SHP77 (cell line): ENCODE measurements at places on chromosomes 2 and 18.
A peak's percentile ranks its signal among the peaks of the same experiment; 100 is the strongest.

DNA sequence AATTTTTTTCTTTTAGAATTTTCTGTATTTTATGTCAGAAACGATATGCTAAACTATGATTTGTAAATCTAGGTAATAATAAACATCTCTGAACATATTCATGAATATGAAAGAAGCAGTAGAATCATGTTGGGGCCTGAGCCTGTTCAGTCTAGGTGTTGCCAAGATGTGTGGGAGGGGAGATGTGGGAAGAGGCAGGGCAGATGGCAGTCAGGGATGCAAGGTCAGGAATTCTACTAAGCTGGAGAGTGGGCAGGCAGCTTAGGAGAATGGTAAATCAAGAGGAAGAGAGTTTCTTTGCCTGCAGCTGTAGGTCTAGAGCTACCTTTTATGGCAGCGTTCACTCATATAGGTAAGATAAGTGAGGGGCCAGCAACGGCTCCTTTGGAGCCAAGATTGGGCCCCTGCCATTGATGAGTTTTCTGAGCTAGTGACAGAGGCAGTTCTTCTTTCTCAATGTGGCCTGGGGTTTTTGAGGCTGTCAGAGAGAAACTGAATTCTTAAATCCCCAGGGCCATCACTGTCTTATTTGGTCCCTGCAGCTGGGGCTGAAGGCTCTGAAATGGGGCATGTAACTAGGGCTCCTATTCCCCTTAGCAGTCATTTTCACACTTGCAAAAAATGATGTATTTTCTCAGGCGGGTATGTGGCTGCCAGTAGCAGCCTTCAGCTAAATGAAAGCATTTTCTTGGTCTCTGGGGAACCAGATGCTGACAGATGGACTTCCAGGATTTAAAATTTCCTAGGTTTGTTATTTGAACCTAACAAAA lies 232.8 kb downstream of the PIK3C3 start:
- DNase-seq = no peak

- DNase-seq = no peak
These were observed 489.3 kb downstream of the ZNF516 start for GRCh38 chr18:76005632-76006208.

DNA sequence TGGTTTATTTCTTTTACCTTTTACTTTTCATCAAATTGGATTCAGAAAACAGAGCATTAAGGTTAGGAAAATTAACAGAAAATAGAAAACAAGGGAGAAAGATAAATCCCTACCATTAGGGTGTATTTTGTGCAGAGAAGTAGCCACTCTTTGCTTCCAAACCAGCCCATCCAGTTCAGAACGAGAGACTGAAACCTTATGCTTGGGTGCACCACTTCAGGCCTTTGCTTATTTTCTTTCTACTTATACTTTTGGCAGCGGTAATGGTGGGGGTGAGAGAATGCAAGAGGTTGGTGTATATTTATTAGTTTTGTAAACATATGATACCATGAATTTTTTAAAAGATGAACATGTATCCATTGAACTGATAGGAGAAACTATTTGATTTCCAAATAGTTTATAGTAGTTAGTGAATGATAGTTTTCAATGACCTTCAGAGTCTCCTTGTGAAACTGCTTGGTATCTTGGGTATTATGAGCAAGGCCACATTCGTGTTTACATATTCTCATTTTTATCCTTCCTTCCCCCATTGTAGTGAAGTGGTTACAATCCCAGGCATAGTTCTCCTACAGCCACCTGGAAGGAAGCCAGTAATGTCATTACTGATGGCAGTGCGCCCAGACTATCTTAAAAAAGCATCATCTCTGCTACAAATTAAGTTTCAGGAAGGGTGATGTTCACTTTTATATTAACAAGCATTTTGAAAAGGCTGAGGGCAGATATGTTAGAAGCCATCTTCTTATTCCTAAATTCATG lies 60.8 kb downstream of the MFSD6 start:
- DNase-seq = peak; percentile 87

- DNase-seq = no peak
These were observed 172.1 kb upstream of the LRRTM1 start for GRCh38 chr2:80476535-80477117.

DNA sequence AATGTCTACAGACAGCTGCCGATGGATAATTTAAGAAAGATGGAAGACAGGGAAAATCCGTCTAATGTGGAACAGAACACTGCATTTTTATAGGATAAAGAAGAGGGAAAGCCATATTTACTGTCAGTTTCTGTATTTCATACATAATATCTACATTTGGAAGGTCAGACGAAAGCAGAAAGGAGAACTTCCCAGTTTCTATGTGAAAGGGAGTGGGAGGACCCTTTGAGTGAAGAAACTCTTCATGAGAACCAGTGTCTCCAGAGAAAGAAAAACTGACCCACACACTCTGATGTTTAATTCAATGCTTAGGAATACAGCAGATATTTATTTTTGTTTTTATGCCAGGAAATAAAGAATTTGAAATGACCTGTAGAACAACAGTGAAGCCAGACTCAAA lies 127.2 kb downstream of the CALCRL start:
- DNase-seq = no peak

DNA sequence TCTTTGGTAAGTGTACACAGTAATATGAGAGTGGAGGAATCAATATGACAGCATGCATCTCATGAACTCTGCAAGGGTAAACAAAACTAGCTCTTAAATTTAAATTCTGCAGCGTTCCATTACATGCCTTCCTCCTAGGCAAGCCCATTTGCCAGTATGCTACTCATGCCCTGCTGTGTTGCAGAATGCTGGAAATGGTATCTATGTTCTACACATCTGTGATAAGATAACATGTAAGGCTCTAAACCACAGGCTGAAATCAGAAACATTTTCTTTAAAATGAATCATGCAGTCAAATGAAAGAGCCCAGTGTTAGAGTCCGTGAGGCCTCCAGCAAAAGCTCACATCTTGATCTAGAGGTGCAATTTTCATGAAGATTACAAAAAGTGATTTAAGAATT lies 112.8 kb upstream of the FN1 start:
- no peak for DNase-seq

GRCh38 chr18:305003-305501 lies 37.2 kb upstream of the THOC1 start:
- DNase-seq = no peak

- DNase-seq = no peak
These were observed 871.8 kb upstream of the NRXN1 start for GRCh38 chr2:51903728-51904127.

DNA sequence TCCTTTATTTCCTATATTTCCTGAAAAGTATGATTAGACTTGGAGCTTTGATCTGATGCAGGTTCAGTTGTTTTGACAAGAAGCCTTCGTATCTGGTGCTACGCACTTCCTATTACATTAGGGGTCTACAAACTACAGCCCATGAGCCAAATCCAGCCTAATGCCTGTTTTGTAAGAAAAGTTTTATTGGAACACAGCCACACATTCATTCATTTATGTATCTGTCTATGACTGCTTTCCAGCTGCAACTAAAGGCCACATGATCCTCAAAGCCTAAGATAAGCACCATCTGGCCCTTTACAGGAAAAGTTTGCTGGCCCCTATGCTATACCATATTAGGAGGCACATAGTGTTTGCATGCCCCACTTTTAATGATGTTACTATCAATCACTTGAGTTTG lies 26.0 kb downstream of the EIF2AK3 start:
- no peak for DNase-seq

- no peak for DNase-seq
These were observed 35.1 kb downstream of the MAL start for GRCh38 chr2:95060446-95061118.

GRCh38 chr2:164910101-164910899 lies 45.0 kb downstream of the SLC38A11 start:
- DNase-seq = no peak

GRCh38 chr2:241873803-241874110 lies 4.2 kb downstream of the RTP5 start:
- no peak for DNase-seq

- DNase-seq = no peak
These were observed 236.8 kb downstream of the SETBP1 start for GRCh38 chr18:44917216-44918141.

DNA sequence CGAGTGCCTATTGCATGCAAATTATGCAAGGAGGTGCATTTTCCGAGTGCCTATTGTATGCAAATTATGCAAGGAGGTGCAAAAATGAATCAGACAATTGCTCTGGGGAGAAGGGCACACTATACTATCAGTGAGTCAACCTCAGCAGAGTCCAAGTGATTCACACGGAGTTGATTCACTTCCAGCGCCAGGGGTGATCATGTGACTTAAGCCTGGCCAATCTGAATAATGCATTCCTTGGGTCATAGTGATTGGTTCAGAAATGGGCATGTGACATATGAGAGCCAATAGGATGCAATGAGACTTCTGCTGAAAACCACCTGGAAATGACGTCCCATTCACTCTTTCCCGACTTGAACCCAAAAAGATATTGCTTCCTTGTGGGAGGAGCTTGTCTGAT lies 152.2 kb downstream of the DAW1 start:
- no peak for DNase-seq

DNA sequence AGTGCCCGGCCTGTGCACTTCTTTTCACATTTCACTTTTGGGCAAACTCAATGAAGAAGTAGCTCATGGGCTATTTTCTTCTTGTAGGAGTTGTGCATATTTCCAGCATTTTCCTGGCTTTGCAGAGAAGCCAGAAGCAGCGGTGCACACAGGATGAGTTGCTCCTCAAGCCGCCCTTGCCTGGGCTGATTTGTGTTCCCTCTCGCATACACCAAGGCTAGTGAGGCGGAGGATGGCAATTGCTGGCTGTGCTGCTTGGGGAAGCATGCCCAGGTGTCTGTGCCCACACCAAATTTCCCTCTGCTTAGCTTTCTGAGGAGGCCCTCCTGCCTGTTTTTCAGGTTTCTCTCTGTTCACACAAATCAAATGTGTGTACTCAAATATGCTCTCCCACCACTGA lies 85.4 kb upstream of the TMEM200C start:
- no peak for DNase-seq

DNA sequence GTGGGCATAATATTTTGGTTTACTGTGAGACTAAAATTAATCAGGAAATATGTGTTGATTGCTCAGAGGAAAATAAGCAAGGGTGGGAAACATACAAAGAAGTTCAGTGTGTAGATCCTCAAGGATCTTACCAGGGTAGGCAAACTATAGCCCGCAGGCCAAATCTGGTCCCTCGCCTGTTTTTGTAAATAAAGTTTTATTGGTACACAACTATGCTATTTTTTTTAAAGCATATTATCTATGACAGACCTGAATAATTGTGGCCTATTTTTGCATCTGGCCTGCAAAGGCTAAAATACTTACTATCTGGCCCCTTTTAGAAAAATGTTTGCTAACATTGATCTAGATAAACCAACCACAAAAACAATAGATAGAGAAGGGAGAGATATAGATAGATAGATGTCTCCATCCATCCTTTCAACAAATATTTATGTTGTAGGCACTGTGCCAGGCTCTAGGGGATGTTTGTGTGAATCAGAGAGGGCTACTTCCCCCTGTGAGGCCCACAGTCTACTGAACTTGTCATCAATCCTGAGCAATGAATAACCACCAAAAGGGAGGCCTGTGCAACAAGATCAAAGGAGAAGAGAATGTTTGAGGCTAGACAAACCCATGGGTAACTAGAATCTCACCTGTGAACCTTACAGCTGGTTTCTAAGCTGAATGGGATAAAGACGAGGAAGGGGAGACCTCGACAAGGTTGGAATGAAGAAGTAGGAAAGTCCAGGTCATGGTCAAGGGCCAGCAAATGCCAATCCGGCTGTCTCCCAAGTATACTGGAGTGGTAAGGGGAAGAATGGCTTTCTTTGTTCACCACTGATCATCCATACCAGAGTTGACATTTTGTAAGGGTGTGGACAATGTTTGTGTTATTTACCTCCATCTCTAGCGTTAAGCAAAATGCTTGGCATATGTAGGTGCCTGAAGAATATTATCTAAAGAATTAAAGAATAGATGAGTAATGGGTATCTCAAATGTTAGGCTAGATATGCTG lies 23.6 kb downstream of the ALPK2 start:
- peak; percentile 12 for DNase-seq

DNA sequence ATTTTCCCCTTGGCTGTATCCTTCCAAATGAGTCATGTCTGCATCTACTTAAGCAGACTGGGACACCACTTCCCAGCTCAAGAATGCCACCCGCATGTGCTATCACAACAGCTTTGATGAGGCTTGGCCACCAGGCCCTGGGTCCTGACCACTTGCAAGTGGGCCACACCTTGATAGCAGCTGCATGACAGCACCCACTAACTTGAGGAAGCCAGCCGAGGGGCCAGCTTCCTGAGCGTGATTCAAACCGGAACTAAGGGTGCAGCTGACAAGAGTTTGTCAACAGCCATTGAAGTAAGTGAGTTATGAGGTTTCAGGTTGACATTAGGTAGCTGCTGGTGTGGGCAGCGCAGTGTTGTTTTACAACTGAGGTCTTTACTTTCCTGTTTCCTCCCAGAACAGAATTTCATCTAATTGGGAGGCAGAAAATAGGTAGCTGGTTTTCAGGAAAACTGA lies 54.4 kb downstream of the EPHA4 start:
- DNase-seq = peak; percentile 76

GRCh38 chr2:45904267-45904945 lies 252.9 kb downstream of the PRKCE start:
- DNase-seq = no peak

DNA sequence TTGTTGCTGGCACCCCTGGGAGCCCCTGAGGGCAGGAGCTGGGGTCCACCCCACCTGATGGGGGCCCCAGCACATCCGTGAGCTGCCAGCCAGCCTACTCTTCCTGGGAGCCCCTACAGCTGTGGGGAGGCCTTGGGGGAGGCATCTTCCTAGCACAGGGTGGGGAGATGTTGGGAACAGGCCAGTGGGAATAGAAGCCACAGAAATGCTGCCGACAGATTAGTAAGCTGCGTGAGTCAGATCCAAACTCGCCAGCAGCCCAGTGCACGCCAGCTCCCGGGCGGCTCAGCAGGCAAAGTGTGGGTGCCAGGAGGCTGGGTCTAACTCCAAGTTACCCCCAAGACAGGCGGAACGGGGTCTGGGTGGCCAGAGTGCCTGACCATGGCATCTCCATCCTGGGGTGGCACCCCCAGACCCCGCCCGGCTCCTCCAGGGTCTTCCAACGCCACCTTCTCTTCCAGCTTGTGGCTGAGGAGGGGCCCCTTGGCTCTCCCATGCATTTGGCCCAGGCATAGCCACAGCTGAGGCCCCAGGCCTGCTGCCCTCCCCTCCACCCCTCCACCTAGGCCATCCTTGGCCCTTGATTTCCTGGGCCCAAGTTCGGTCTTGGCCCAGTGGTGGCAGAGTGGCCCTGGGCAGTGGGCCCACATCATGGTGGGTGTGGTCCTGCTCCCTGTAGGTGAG lies 15.3 kb downstream of the CROCC2 start:
- no peak for DNase-seq
